MCF 10A (cell line): ENCODE measurements at places on chromosomes 3 and 15.

DNA sequence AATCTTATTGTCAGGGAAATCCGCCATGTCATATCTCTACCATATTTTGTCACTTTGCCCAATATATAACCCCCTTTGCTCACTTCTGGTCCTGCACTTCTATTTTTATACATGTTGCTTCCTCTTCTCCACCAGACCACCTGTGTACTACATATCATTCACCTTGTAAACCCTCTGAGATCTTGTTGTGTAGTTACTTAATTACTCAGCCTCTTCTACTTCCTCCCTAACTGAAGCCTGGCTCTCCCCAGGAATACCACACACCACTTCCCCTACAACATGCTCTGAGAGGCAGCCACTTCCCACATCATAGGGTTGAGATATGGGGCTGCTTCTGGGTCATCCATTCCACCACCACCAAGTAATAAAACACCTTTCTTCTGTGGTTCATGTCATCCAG lies 10.0 kb downstream of the HEXA start:
- no peak for DNase-seq

GRCh38 chr15:99099661-99100060 lies 5.2 kb upstream of the SYNM start:
- no peak for DNase-seq

GRCh38 chr3:88725440-88726165 lies 381.8 kb upstream of the EPHA3 start:
- DNase-seq = no peak

DNA sequence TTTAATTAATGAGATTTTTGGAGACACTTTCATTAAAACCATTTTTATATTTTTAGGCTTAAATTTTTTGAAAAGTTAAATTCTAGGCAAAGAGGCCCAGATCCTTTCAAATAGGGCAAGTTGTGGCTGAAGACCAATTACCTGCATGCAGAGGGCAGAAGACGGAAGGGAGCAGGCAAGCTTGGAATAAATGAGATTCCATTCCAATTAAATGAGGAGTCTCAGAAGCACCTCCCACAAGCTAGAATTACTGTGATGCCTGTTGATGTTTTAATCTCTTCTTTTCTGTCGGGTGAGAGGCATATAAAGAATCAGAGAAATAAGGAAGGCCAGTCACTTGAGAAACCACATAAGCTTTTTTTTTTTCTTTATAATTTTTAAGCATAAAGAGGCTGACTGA lies 46.8 kb downstream of the KBTBD8 start:
- no peak for DNase-seq

GRCh38 chr3:15903759-15904720 lies 106.3 kb upstream of the ANKRD28 start:
- peak; percentile 66 for DNase-seq

GRCh38 chr3:177041021-177041729 lies 156.1 kb downstream of the TBL1XR1 start:
- peak; percentile 86 for DNase-seq
